ENCODE measurements at places on chromosomes 5 and 9. TPM values are rescaled to one million over a fixed set of nuclear protein-coding genes. Genes with fewer than 3 reads are reported as not detected.

- no peak for DNase-seq
Observed at GRCh38 chr9:135038826-135039225, 48.6 kb upstream of the OLFM1 start.

- DNase-seq, result no peak
Observed at GRCh38 chr9:136882109-136882946, 4.0 kb upstream of the TRAF2 start.

DNA sequence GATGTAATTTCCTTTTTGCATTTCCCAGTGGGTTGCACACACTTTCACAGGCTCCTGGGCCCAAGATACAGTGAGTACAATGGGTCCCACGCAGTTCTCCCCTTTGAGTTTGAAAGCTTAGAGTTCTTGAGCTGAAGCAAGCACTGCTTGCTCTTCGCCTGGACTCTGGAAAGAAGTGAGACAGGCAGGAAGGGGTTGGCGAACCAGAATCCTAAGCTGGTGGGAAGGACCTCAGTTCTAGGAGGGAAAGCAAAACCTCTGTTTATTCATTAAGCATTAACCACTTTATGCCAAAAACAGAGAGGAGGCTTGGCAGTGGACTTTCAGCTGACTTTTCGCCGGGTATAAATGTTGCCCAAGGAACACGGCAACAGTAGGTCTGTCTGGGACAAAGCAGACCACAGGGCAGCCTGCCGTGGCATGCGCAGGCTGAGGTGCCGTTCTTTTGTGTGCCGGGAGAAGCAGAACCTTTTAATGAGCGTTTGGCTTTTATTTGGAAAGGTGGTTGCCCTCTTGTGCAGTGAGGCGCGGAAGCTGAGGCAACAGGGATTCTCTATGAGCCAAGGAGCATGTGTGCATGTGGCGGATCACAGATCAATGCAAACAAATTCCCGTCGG lies 239.9 kb upstream of the PANK3 start:
- no peak for DNase-seq

- DNase-seq, result no peak
Observed at GRCh38 chr9:33139421-33140228, 27.5 kb downstream of the B4GALT1 start.

Gene LMX1B
- not detected for total RNA-seq

- no peak for DNase-seq
Observed at GRCh38 chr5:980001-980588, 28.5 kb upstream of the NKD2 start.

DNA sequence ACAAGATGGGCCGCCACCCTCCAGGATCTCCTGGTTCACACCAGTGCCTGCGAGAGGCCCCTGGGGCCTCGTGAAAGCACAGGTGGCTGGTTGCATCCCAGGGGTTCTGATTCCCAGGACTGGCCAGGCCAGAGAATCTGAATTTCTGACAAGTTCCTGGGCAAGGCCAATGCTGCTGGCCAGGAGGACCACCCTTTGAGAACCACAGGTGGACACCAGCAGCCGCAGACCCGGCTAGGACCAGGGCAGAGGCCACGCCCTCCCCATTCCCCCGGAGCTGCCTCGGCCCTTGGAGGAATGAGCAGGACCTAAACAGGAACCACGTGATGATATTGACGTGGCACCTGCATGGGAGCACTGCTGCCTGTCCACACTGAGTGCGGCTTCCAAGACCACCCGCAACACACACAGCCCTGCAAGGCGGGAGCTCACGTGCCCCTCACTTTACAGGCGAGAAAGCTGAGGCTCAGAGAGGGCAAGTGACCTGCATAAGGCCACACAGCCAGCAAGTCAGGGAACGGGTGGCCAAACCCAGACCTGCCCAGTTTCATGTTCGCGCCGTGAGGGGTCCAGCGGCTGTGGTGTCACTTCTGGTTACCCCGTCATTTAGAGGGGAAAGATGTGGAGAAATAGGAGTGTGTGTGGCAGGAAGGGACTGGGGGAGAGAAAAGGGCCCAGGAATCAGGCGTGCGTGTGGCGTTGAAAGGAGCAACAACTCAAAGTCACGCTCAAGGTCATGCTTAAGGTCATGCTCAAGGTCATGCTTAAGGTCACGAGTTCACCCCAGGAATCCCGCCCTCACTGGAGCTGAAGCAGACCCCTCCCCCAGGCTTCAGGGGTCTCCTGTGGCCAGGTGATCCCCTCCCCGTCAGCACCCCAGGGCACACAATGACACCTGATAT lies 105.9 kb upstream of the IER5L start:
- no peak for DNase-seq

- DNase-seq, result peak; percentile 71
Observed at GRCh38 chr9:14907360-14907685, 2.9 kb downstream of the FREM1 start.

Gene SPINK13
- not detected for total RNA-seq

DNA sequence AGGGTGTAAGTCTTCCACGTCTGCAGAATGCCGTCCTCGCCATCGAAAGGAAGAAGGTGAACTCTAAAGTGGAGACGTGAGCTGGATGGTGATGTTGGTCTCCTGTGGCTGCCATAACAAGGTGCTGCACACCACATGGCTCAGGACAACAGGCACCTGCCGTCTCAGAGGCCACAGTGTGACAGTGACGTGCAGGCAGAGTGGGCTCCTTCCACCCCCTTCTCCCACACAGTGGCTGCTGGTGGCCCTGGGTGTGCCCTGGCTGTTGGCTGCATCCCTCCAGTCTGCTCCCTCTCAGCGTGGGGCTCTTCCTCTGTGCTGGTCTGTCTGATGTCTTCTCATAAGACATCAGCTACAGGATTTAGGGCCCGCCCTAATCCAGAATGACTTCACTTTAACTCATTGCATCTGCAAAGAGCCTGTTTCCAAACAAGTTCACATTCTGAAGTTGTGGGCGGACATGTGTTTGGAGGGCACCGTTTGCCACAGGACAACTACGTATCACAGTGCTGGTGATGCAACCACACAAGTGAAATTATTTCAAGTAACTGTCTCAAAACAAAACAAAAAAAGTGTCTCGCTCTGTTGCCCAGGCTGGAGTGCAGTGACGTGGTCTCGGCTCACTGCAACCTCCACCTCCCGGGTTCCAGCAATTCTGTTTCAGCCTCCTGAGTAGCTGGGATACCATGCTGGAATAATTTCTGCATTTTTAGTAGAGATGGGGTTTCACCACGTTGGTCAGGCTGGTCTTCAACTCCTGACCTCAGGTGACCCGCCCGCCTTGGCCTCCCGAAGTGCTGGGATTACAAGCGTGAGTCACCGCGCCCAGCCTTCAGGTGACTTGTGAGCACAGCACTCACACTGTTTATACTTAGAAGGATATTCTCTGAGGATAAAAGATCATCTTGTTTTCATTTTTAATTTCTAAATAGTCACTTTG lies 31.2 kb upstream of the CLPTM1L start:
- no peak for DNase-seq

GRCh38 chr5:150645070-150645700 lies 4.7 kb downstream of the SYNPO start:
- no peak for DNase-seq

- no peak for DNase-seq
Observed at GRCh38 chr5:131198625-131199024, 27.9 kb downstream of the LYRM7 start.

DNA sequence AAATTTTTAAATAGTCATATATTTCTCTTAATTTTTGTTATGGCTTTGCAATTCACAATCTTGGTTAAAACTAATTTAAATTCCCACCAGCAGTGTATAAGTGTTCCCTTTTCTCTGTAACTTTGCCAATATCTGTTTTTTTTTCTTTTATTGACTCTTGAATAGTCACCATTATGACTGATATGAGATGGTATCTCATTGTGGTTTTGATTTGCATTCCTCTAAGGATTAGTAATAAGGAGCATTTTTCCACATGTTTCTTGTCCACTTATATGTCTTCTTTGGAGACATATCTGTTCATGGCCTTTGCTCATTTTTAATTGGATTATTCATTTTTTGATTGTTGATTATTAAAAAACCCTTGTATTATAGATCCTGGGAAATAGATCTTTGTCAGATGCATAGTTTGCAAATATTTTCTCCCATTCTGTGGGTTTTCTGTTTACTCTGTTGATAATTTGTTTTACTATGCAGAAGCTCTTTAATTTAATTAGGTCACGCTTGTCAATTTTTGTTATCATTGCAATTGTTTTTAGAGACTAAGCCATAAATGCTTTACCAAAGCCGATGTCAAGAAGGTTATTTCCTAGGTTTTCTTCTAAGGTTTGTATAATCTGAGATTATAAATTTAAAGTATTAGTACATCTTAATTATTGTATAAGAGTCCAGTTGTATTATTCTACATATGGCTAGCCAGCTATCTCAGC lies 610.9 kb downstream of the CHSY3 start:
- no peak for DNase-seq

- DNase-seq, result no peak
Observed at GRCh38 chr9:109769250-109769649, 10.7 kb upstream of the PALM2AKAP2 start.

Gene NACC2
- total RNA-seq, result 16.5 TPM

GRCh38 chr5:119445544-119445943 lies 6.8 kb upstream of the HSD17B4 start:
- DNase-seq, result peak; percentile 65

DNA sequence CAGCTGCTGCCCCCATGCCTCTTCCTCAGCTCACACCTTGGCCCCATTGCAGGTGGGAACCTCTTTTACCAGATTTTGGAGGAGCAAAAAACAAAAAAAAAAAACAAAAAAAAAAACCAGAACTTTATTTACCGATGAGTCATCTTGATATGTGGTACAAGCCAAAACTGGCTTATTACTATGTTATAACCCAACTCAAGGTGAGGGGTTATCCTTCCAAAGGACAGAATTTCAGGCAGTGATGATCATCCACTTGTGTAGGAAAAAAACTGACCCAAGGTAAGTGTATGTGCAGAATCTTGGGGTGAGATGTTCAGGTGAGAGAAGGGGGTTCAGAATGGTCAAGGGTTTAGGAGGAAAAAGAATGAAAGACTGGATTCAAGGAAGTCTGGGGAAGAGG lies 142.6 kb upstream of the FST start:
- DNase-seq, result no peak

Gene HK3
- not detected for total RNA-seq

DNA sequence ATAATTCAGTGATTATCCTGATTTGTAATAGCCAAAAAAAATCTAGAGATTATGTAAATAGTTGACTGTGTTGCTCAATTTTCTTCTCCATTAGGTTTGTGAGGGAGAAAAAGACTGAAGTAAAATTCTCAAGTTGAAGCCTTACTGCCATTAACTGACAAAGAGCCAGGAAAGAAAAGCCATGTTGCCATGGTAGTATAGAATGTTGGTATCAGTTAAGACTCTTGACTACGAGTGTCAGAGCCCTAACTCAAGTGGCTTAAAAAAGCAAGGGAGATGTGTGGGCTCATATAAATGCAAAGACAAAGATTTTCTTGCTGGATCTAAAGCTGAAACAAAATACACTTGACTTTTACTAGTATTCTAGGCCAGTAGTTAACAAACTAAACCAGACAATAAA lies 571.7 kb downstream of the KCTD16 start:
- DNase-seq, result peak; percentile 24

GRCh38 chr9:138121438-138122050 lies 244.0 kb downstream of the CACNA1B start:
- no peak for DNase-seq

GRCh38 chr5:74957029-74957784 lies 91.0 kb upstream of the FAM169A start:
- no peak for DNase-seq

DNA sequence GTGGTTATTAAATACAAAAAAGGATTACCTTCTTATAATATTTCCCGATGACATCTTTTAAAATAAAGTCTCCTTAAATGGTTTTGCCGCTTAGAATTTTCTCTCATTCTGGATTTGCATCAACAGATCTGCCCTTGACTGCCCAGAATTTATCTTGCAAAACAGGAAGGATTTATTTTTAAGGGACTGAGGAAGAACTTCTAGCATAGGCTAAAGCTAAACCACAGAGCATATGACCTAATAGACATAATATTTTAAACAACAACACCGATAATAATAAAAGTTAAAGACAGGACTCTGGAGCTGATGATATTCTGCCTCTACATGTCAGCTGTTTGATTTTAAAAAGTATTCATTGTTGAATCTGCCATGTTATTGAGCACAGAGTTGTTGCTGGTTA lies 145.3 kb upstream of the ADCY2 start:
- DNase-seq, result no peak

- peak; percentile 78 for DNase-seq
Observed at GRCh38 chr5:167802755-167803431, 488.6 kb upstream of the WWC1 start.

GRCh38 chr9:11871852-11872251 lies 821.3 kb upstream of the TYRP1 start:
- DNase-seq, result no peak

GRCh38 chr5:68240202-68240601 lies 24.6 kb downstream of the PIK3R1 start:
- DNase-seq, result no peak
